ENCODE measurements at places on chromosomes 7 and 10. TPM values are rescaled to one million over a fixed set of nuclear protein-coding genes. Genes with fewer than 3 reads are reported as not detected.

Gene BAIAP2L1
- 38.3 TPM for total RNA-seq

Gene SPDYE8
- total RNA-seq = not detected

Gene LAMB1
- total RNA-seq = 57.6 TPM

Gene HIP1
- 59.8 TPM for total RNA-seq

Gene PKD2L1
- total RNA-seq = not detected

Gene CHCHD2
- not detected for total RNA-seq

Gene ZNF365
- 0.35 TPM for total RNA-seq

Gene RBP3
- not detected for total RNA-seq

Gene GPNMB
- 0.76 TPM for total RNA-seq

Gene CAMK2B
- not detected for total RNA-seq

Gene FKBP9
- total RNA-seq = 13.0 TPM

Gene RBM48
- 8.8 TPM for total RNA-seq

Gene OR2A5
- not detected for total RNA-seq

Gene LRIT1
- total RNA-seq = 0.07 TPM

Gene FAM237B
- not detected for total RNA-seq

Gene SORBS1
- 35.9 TPM for total RNA-seq

Gene STEAP4
- not detected for total RNA-seq

Gene H2AZ2
- 215 TPM for total RNA-seq

Gene TRIM73
- total RNA-seq = 0.54 TPM

Gene NME8
- total RNA-seq = 0.14 TPM

Gene VSTM2A
- total RNA-seq = 0.73 TPM

Gene MYL7
- 2.4 TPM for total RNA-seq

Gene CFAP58
- total RNA-seq = 0.63 TPM

Gene PAXIP1
- 36.9 TPM for total RNA-seq

Gene PDLIM1
- 111 TPM for total RNA-seq

Gene SEMA3C
- total RNA-seq = 3.1 TPM

Gene DDC
- total RNA-seq = not detected
